ENCODE measurements at places on chromosomes 7 and 10. TPM values are rescaled to one million over a fixed set of nuclear protein-coding genes. Genes with fewer than 3 reads are reported as not detected.

DNA sequence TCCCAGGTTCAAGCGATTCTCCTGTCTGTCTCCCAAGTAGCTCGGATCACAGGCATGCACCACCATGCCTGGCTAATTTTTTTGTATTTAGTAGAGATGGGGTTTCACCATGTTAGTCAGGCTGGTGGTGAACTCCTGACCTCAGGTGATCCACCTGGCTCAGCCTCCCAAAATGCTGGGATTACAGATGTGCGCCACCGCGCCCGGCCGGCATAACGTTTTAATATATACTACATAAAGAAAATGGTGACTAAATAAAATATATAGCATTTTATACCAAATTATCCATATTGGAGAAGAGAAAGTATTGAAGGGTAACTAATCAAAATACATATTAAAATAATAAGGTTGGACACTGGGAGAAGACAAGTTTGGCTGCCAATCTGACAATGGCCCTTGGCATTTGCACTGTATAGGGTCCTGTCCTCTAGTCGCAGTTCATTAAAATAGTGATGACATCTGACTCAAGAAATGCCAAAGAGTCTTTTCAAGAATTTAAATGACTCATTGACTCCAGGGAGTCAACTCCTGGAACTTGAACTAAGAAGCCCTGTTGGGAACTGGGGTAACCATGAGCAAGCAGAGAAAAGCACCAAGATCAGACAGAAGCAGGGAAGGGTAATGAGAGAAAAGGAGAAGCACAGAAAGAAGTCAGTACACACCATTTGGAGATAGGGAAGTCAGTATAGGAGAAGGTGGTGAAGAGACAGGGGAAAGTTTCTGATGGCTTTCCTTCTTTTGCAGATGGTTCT is 91.1 kb downstream of the CH25H start:
- DNase-seq: no peak

DNA sequence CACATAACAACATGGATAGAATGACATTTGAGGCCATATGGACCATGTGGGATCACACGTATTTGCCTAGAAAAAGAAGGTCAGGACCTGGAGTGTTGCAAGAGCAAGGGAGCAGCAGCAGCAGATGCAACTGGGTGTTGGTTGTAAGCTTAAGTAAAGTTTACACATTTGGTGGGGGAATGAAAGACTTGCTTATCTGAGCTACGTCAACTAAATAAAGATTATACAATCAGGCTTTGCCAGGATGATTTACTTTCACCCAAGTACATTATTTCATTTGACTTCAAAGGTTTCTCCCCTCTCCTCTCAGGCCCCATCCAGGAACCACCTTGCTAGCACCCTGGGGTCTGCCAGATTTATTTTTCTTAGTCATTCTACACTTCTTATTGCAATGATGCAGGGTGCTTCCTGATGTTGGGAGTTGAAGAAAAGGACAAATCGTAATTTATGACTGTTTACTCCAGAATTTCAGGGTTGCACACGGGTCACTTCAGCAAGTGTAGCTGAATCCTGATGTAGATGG is 591.9 kb upstream of the IGFBP3 start:
- DNase-seq: no peak

DNA sequence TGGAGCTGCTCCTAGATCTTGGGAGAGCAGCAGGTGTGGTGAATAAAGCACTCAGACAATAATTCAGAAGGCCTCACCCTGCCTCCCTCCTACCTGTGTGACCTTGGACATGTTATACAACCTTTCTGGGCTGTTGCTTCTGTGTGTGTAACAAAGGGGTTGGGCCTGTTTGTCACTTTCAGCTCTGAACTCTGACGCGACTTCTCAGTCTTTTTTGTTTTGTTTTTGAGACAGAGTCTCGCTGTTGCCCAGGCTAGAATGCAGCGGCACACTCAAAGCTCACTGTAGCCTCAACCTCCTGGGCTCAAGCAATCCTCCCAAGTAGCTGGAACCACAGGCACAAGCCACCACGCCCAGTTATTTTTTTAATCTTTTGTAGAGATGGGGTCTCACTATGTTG is 89.3 kb downstream of the DNMBP start:
- no peak for DNase-seq

GRCh38 chr10:117562896-117563737 is 20.6 kb downstream of the EMX2 start:
- DNase-seq: no peak

The LFNG gene
- total RNA-seq: 3.9 TPM

The ELN gene
- total RNA-seq: 4.5 TPM
